NCI-H524 (cell line): ENCODE measurements at places on chromosomes 12 and 14.

DNA sequence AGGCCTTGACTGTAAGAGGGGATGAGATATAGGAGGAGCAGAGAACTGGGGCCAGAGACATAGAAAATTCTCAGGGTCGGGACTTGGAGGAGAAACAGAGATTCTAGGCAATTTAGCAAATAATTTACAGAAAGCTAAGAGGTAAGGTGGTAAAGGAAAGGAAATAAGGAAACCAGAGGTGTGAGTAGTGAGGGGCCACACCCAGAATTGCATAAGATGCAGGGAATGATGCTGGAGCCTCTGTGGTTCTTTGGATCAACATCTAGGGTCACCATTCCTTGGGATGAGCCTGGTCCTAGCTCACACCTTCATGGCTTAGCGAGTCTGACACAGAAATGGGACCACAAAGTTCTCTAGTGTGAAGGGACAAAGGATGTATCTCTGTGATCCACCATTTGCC is 949 bp upstream of the SDR9C7 start:
- DNase-seq, result no peak

- peak; percentile 29 for DNase-seq
Measured at GRCh38 chr14:104795781-104796686, 486 bp upstream of the AKT1 start.

DNA sequence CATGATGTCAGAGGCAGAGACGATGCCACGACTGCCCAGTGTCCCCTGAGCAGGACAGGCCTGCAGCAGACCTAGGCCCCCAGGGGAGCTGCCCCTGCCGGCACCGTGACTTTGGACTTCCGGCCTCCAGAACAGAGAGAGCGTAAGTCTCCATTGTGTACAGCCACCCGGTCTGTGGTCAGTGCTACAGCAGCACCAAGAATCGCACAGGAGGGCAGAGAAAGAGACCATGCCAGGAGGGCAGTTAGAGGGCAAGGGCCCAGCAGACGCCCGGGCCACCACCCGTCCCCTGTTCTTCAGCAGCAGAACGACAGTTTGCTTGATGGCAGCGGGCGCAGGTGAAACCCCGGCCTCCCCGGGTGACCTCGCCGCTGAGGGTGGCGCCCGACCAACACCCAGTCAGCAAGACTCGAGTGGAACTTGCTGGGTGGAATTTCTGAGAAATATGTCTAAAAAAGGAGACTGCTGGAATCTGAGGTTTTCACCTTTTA is 19.7 kb downstream of the GALNT9 start:
- no peak for DNase-seq

GRCh38 chr12:125871811-125872594 is 806.8 kb downstream of the AACS start:
- DNase-seq, result no peak

DNA sequence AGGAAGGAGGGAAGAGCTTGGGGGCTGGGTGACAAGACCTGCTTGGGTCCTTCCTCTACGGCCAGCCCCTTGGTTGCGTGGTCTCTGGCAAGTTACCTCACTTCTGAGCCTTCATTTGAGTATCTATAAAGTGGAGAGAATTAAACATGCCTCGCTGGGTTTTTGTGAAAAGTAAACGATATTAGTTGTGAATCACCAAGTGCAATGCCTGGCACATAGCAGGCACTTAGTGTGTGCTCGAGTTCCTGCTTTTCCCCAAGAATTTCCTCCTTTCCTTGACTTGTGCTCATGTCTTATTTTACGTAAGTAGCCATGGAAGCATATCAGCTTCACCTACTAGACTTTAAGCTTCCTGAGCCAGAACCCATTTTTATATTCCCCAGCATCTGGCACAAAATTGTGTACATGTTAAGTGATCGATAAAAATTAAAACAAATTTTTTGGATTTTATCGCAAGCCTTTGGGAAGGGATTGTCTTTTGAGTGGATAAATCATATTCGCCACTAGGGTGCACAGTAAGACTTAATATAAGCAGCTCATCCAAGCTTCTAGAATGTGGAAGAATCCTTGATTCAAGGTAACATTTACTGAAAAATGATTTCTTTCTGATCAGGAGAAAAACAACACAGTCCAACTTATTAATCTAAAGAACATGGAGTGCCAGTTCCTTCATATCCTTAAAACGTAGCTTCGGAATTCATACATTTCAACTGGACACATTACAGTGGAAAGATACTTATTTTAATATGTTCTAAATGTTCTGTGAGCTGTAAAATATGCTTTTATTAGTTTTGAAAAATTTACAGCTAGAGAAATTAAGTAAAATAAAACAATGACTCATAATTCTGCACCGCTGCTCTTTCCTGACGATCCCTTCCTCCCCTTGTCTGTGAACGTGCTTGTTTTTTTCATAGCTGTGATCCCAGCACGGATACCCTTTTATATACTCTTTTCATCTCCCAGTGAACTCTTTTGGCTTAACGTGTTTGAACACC is 62.0 kb downstream of the SLC25A47 start:
- DNase-seq, result peak; percentile 26

DNA sequence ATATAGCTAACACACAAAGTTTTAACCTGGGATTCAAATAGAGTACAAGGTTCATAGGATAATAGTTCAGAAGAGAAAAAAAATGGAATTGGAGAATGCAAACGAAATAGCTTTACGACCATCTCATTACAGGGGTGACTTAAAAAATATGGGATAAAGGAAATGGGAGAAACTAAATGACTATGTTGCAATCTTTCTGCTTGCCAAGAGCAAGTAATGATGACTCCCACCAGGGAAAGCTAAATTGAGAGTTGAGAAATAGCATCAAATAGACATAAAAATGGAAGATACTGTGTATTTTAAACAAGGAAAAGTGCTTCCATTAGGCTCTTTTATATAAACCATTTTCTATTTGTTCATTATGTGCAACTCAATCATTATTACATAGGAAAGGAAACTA is 155.7 kb upstream of the ATXN7L3B start:
- DNase-seq, result no peak

GRCh38 chr12:20507056-20507455 is 138.7 kb downstream of the PDE3A start:
- no peak for DNase-seq

DNA sequence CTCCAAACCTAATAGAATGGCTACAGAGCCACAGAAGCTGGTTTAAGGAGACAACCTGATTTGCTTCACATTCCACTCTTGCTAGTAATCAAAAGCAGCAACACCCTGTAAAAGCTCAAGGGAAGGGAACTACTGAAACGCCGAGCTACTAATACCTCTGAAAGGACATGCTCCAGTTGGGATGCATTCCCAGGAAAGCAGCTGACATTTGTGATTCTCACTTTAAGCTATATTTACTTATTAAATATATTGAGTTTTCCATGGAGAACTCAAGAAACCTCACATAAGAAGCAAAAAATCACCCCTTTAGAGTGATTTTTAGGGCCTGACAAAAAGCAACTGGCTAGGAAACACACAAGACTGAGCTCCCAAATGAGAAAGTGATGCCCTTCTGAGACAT is 1073.0 kb upstream of the FLRT2 start:
- DNase-seq, result no peak

GRCh38 chr12:3335078-3335487 is 155.9 kb upstream of the PRMT8 start:
- no peak for DNase-seq

GRCh38 chr12:71755146-71755892 is 656 bp downstream of the RAB21 start:
- DNase-seq, result peak; percentile 14

DNA sequence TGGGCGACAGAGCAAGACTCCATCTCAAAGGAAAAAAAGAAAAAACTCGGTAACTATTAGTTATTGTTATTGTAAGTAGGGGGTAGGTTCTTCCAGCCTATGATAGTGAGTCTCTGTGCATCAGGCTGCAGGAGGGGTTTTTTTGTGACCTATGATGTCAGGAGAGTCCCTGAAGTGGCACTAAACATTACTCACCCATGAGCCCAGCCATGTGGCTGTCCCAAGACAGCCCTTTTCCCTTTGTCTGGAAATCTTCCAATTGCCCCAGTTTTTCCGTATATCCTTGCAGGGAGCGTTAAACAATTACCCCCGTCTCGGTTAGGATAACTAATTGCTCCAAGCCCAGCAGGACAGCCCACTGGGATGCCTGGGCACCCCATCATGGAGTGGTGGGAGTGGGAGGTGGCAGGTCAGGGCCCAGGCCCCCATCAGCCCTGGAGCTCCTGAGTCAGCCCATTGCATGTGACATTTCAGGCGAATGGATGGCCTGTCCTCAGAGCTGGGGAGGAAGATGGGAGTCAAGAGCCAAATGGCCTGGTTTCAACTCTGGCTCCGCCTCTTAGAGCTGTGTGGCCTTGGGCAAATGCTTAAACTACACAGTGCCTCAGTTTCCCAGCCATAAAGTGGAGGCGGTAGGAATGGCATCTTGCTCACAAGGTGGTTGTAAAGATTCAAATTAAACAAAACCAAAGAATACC is 16.4 kb downstream of the PHETA1 start:
- DNase-seq, result no peak

DNA sequence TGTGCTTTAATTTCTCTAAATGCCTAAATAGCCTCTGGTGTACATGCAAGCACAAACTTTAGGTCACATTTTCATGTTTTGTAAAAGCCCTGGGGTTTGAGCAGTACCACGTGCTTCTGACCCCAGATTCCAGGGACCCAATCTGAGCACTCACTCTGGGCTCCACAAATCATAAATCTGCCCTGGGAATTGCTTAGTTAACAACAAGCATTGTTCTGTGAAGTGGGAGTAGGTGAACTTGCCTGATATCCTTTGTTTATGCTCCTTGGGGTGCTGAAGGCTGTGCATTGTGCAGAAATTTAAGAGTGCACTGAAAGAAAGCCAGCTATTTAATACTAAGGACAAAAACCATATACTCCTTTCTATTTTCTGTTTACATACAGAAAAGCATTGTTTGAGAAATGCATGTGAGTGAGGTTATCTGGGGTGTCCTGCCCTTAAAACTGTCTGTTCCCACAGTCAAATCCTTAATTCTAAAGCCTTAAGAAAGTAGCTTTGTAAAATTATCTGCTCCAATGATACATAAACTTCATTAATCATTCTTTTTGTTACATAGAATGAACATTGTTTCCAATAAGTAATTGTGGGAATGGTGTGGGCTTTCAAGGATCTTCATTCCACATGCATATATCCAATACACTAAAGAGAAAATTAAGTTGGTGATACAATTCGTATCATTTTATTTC is 258.6 kb upstream of the NPAS3 start:
- DNase-seq, result no peak

GRCh38 chr12:40158592-40159111 is 52.8 kb upstream of the SLC2A13 start:
- peak; percentile 29 for DNase-seq

DNA sequence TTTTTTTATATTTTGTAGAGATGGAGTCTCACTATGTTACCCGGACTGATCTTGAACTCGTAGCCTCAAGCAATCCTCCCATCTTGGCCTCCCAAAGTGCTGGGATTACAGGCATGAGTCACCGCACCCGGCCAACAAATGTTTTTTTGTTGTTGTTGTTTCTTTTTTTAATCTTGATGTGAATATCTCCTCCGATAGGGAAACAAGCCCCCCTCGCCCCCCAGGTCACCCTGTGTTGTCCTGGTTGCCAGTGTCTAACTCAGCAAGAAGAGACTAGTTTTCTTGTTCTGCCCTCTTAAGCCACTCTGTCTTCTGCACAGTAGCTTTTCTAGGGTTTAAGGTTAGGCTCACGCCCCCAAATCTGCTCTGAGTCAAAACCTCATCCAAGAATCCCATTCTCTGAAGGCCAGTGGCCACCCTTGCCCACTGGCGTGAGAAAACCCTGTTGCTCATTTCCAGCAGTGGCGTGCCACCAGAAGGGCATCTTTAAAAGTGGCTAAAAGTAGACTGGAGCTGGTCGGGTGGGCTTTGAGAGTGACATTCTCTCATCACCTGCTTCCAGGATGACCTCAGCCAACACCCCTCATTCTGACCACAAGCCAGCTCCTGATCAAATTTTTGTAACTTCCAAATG is 42.7 kb downstream of the C14orf132 start:
- DNase-seq, result no peak

- DNase-seq, result no peak
Measured at GRCh38 chr12:114774197-114774596, 90.2 kb upstream of the TBX3 start.

DNA sequence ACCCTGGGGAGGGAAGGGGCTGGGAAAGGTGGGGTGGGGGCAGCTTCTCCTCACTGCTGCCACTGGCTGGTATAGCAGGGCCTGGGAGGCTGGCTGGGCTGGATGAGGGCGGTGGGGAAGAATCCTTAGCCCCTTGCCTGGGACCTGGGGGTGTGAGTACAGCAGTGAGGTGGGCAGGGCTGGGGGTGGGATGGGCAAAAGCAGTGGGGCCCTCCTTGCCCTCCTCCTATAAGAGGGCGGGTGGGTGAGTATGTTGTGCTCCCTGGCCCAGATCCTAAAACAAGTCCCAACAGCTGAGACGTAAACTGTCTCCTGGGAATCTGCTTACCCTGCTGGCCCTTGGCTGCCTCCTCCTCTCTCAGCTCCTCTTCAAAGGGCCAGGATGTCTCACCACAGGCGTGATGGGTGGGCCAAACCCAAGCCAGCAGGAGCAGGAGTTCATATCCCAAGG is 2.2 kb downstream of the NCKAP5L start:
- no peak for DNase-seq

- no peak for DNase-seq
Measured at GRCh38 chr14:22394616-22395015, 194.4 kb downstream of the DAD1 start.

- DNase-seq, result no peak
Measured at GRCh38 chr12:12919666-12920435, 28.5 kb downstream of the GPRC5A start.

DNA sequence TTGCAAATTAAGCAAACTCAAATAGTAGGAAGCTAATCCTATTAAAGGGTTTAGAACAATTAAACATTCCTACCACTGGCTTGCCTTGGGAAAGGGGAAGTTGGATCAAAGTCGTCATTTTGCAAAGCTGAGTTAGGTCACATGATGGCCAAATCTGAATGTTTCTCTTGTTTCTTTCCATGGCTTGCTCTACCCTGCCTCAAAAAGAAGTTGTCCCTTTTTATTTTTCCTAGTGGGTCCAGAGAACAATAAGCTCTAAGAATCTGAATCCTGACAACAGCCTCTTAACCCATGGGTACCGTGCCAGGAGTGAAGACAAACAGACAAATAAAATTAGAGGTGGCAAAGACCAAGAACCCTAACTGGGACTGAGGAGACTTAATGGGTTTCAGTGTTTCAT is 26.2 kb upstream of the NPFF start:
- no peak for DNase-seq

DNA sequence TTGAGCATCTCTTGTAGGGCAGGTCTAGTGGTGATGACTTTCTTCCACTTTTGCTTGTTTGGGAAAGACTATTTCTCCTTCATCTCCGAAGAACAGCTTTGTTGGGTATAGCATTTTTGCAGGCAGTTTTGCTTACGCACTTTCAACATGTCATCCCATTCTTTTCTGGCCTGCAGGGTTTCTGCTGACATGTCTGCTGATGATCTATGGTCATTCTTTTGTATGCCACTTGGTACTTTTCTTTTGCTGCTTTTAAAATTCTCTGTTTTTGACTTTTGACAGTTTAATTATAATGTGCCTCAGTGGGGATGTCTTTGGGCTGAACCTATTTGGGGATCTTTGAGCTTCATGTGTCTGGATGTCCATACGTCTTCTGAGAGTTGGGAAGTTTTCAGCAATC is 78.2 kb downstream of the PTHLH start:
- no peak for DNase-seq

GRCh38 chr14:59439256-59439965 is 25.8 kb downstream of the GPR135 start:
- no peak for DNase-seq

GRCh38 chr12:63525831-63526230 is 142.5 kb downstream of the DPY19L2 start:
- DNase-seq, result no peak
